ENCODE measurements at places on chromosomes 2 and 18. TPM values are rescaled to one million over a fixed set of nuclear protein-coding genes. Genes with fewer than 3 reads are reported as not detected.

FAM237A gene
- not detected for polyA plus RNA-seq

SFXN5 gene
- 4.4 TPM for polyA plus RNA-seq

CSRNP3 gene
- not detected for polyA plus RNA-seq

FAM98A gene
- polyA plus RNA-seq = 19.7 TPM

IL18R1 gene
- 2.0 TPM for polyA plus RNA-seq

NOL4 gene
- polyA plus RNA-seq = not detected

SPATA3 gene
- not detected for polyA plus RNA-seq

UGT1A3 gene
- not detected for polyA plus RNA-seq

IL36A gene
- not detected for polyA plus RNA-seq

- no peak for DNase-seq
- H3K27ac ChIP-seq = no peak overlapping the region
- no peak overlapping the region for H3K4me3 ChIP-seq
- no peaks in the 10 kb centered on the region for H3K36me3 ChIP-seq
- no peaks in the 10 kb centered on the region for H3K4me1 ChIP-seq
Observed at GRCh38 chr2:50126845-50127244, 905.1 kb downstream of the NRXN1 start.

GRCh38 chr2:36397728-36398413, 42.3 kb downstream of the CRIM1 start:
- DNase-seq = no peak
- no peaks in the 10 kb centered on the region for H3K36me3 ChIP-seq

- H3K27me3 ChIP-seq = no peaks in the 10 kb centered on the region
- no peak for DNase-seq
- no peaks in the 10 kb centered on the region for H3K4me1 ChIP-seq
- H3K27ac ChIP-seq = no peak overlapping the region
- H3K36me3 ChIP-seq = no peaks in the 10 kb centered on the region
- no peak overlapping the region for H3K4me3 ChIP-seq
Observed at GRCh38 chr18:13236411-13236810, 17.9 kb downstream of the LDLRAD4 start.

DNA sequence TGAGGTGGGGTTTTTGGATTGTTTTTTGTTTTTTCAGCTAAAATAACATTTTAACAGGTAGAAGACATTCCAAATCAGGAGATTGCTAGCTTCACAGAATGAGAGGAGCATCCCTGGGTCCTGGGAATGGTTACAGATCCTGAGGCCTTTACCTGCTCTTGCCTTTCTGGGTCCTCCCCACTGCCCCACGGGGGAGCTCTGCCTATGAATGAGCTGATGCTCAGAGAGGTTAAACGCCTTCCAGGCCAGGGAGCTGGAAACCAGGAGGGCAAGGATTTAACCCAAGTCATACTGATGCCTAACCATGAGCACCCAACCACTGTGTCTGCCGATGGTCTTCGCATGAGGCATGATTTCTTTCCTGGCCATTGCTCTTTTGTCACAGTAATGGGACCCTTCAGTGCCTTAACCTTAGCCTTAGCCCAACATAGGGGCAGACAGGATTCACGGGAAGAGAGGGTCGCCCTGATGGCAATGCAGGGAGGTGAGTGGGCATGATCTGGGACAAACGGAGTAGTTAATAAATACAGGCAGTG, 16.1 kb downstream of the MOCOS start:
- no peak overlapping the region for H3K27ac ChIP-seq
- H3K27me3 ChIP-seq = no peaks in the 10 kb centered on the region
- no peak for DNase-seq
- no peaks in the 10 kb centered on the region for H3K36me3 ChIP-seq
- H3K4me3 ChIP-seq = no peak overlapping the region

DNA sequence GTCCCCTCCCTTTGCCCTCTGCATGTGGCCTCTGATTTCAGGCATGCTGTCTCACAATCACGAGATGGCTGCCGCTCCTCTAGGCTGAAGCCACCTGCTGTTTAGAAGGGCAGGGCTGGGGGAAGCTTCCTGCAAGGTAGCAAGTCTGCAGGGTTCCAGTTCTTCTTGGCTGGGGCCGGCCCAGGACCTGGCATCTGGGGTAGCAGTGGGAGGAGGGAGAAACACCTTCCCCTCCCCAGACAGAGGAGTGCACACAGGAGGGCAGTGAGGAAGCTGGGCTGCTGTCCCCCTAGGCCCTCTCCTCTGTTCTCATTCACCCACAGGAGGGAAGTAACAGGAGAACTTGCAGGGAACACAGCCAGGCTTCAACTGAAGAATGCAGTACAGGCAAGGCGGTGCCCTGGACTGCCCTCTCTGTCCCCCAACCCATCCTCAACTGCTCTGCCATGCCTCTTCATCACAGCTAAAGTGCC, 345.9 kb upstream of the HS6ST1 start:
- H3K27me3 ChIP-seq = no peaks in the 10 kb centered on the region
- H3K27ac ChIP-seq = no peak overlapping the region
- no peaks in the 10 kb centered on the region for H3K36me3 ChIP-seq
- H3K4me3 ChIP-seq = no peak overlapping the region

GRCh38 chr2:131067465-131068125, 25.7 kb downstream of the FAM168B start:
- H3K4me1 ChIP-seq = peaks cover 4% of the 10 kb centered on the region
- no peak overlapping the region for H3K27ac ChIP-seq
- H3K36me3 ChIP-seq = no peaks in the 10 kb centered on the region
- H3K27me3 ChIP-seq = no peaks in the 10 kb centered on the region
- H3K4me3 ChIP-seq = no peak overlapping the region
- DNase-seq = no peak

GRCh38 chr18:43719267-43719795, 442.0 kb upstream of the SYT4 start:
- H3K27ac ChIP-seq = no peak overlapping the region
- H3K4me1 ChIP-seq = no peaks in the 10 kb centered on the region
- DNase-seq = no peak
- H3K27me3 ChIP-seq = no peaks in the 10 kb centered on the region

GRCh38 chr2:101762451-101763171, 65.1 kb downstream of the MAP4K4 start:
- peaks cover 16% of the 10 kb centered on the region for H3K4me1 ChIP-seq
- H3K27me3 ChIP-seq = no peaks in the 10 kb centered on the region
- no peak overlapping the region for H3K4me3 ChIP-seq
- H3K27ac ChIP-seq = no peak overlapping the region

GRCh38 chr2:98078701-98079100, 8.3 kb upstream of the VWA3B start:
- H3K4me1 ChIP-seq = no peaks in the 10 kb centered on the region
- DNase-seq = no peak
- H3K4me3 ChIP-seq = no peak overlapping the region
- H3K36me3 ChIP-seq = no peaks in the 10 kb centered on the region
- H3K27ac ChIP-seq = no peak overlapping the region

DNA sequence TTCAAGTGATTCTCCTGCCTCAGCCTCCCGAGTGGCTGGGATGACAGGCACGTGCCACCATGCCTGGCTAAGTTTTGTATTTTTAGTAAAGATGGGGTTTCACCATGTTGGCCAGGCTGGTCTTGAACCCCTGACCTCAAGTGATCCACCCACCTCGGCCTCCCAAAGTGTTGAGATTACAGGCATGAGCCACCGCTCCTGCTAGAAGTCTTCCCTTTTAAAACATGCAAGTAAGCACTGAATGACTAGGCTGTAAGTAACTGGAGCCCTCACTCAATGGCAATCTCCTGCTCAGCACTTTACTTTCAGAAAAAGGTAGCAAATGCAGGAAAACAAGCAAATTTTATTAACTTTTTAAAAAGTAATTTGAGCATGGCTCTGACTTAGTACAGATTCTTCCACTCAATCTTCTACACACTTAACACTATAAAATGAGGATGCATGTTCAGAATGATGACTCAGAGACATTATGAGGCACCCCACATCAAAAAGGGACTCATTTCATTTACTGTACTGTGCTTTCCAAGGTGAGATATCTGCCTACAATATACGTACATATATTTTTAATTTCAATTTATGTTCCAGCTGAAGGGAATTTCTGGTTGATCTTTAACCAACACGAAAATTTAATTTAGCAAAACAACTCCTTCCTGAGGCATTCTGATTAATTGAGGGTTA, 6.6 kb upstream of the NCK2 start:
- DNase-seq = no peak
- no peaks in the 10 kb centered on the region for H3K36me3 ChIP-seq

- H3K4me3 ChIP-seq = no peak overlapping the region
- no peaks in the 10 kb centered on the region for H3K4me1 ChIP-seq
- no peaks in the 10 kb centered on the region for H3K27me3 ChIP-seq
- H3K27ac ChIP-seq = no peak overlapping the region
- DNase-seq = no peak
Observed at GRCh38 chr2:216645636-216645950, 12.4 kb downstream of the IGFBP2 start.

DNA sequence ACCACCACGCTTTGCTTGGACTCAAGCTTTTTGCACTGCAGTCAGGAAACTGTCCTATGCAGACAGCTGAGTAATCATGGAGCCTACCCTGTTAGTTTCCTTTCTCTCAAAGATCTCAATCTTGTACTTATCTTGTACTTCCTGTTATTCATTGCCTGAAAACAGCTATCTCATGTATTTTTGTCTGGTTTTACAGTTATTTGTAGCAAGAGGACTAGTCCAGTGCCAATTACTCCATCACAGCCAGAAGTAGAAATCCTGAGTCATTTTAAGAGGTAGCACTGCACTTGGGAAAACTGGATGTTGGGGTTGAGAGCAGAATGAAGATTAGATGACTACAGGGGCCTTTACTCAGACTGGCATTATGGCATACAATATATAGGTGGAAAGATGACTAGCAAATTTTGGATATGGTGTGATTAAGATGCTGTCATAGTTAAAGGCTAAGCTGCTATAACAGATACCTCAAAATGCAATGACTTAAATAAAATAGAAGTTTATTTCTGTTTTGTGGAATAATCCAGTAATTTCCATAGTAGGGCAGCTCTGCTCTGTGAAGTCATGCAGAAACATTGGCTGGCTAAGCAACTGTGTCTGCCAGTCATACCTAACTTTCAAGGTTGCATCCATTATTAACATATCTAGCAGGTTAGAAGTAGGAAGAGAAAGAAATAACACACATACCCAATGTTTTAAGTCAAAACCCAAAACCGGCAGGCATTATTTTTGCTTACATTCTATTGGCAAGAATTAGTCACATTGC, 21.1 kb upstream of the CHMP3 start:
- no peaks in the 10 kb centered on the region for H3K36me3 ChIP-seq
- no peaks in the 10 kb centered on the region for H3K27me3 ChIP-seq
- peak overlapping the region; percentile 59 for H3K27ac ChIP-seq

DNA sequence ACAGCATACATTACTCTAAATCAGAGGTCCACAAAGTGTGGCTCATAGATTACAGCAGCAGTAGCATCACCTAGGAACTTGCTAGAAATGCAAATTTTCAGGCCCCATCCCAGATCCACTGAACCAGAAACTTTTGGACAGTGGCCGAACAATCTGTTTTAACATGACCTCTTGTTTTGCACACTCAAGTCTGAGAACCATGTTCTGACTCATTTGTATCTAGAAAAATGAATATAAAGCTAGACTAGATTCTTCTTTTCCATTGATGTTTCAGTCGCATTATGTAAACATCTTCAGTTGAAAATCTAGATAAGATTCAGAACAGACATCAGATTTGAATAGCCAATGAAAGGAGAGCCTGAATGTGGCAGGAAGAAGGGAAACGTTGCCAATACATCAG, 608.8 kb downstream of the LRP1B start:
- no peak overlapping the region for H3K27ac ChIP-seq
- H3K4me3 ChIP-seq = no peak overlapping the region
- no peaks in the 10 kb centered on the region for H3K4me1 ChIP-seq
- no peaks in the 10 kb centered on the region for H3K27me3 ChIP-seq

DNA sequence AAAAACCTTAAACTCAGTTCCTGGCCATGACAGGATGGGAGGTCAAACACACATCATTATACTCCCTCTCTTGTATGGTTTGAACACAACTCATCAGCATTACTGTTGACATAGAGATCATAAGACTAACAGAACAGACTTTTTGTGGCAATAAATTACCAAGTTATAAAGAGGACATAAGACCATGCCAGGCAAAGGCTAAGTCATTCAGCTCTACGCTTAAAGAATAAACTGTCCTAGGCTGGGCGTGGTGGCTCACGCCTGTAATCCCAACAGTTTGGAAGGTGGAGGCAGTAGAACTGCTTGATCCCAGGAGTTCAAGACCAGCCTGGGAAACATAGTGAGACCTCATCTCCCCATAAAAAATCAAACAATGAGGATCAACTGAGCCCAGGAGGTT, 16.4 kb downstream of the NLRC4 start:
- H3K4me1 ChIP-seq = no peaks in the 10 kb centered on the region
- no peak for DNase-seq
- H3K27me3 ChIP-seq = no peaks in the 10 kb centered on the region
- no peak overlapping the region for H3K27ac ChIP-seq
- no peaks in the 10 kb centered on the region for H3K36me3 ChIP-seq

- no peak overlapping the region for H3K27ac ChIP-seq
- no peak overlapping the region for H3K4me3 ChIP-seq
- DNase-seq = no peak
- H3K27me3 ChIP-seq = no peaks in the 10 kb centered on the region
- H3K36me3 ChIP-seq = no peaks in the 10 kb centered on the region
- no peaks in the 10 kb centered on the region for H3K4me1 ChIP-seq
Observed at GRCh38 chr18:56521263-56521662, 117.1 kb downstream of the TXNL1 start.
